NCI-H774 (cell line): ENCODE measurements at places on chromosomes 13 and 19.

DNA sequence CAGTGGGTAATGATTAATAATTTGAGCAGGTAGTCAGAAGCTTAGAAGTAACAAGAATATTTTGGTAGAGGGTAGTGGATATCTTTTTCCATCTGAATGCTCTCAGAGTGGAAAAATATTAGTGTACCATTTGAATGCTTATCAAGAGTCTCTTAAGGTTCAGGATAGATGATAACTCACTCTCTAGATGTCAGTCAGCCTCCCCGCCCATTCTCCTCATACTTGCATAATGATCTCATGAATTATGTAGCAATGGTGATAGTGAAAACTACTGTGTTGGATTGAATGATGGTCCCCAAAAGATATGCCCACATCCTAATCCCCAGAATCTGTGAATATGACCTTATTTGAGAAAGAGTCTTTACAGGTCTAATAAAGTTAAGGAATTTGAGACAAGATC lies 132.7 kb upstream of the KLF12 start:
- no peak for DNase-seq

GRCh38 chr13:57409656-57410055 lies 221.9 kb upstream of the PCDH17 start:
- DNase-seq: no peak

DNA sequence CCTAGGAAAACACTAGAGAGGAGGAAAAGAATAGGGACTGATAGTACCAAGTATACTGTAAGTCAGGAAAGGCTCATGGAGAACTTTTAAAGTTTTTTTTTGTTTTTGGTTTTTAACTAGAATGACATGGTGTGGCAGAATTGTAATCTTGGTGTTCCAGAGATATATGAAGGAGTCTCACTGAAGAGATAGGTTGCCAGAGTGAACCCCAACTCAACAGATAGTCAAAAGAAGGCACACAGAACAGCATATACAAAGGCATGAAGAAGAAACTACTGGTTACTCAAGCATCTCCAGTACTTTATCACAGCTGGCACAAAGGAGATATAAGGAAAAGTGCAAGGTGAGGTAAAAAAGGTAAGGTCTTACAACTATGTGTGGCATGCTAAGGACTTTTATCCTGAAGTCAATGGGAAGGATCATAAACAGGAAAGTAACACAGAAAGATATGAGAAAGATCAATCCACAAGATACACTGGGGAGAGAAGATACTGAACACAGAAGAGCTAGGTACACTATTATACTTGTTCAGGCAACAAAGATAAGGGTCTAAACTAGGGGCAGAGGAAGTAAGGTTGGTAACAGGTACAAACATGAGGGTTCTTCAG lies 6.0 kb downstream of the KPNA3 start:
- DNase-seq: no peak

- DNase-seq: no peak
Observed at GRCh38 chr13:38421590-38422560, 72.2 kb downstream of the UFM1 start.

- DNase-seq: no peak
Observed at GRCh38 chr13:106373304-106373988, 162.0 kb downstream of the EFNB2 start.
